ENCODE measurements at places on chromosomes 1 and 21. TPM values are rescaled to one million over a fixed set of nuclear protein-coding genes. Genes with fewer than 3 reads are reported as not detected.

The ZBTB21 gene
- total RNA-seq: 15.4 TPM

DNA sequence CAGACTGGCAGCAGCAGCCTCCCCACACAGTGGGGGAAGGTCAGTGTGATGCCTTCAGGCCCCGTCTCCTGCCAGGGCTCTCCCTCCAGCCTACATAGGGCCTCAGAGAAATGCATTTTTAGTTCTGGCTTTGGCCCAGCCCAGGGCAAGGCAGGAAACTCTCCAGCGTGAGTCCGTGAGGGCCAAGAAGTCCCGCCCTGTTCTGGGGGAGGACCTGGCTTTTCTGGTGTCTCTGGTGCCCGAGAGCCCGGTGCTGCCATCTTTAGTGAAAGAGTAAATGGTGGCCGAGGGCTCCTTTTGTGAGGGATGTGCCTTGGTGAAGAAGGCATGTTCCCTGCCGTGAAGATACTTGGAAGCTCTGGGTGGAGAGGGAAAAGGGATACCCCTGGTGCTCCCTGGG, 14.8 kb upstream of the DIP2A start:
- no peak overlapping the region for H3K4me3 ChIP-seq
- H3K27ac ChIP-seq: no peak overlapping the region
- H3K36me3 ChIP-seq: peaks cover 30% of the 10 kb centered on the region
- no peak for DNase-seq
- H3K4me1 ChIP-seq: no peaks in the 10 kb centered on the region

GRCh38 chr1:41780916-41781315, 137.8 kb downstream of the HIVEP3 start:
- no peak for DNase-seq
- H3K27me3 ChIP-seq: no peaks in the 10 kb centered on the region
- H3K36me3 ChIP-seq: no peaks in the 10 kb centered on the region
- H3K4me3 ChIP-seq: no peak overlapping the region
- H3K27ac ChIP-seq: no peak overlapping the region
- no peaks in the 10 kb centered on the region for H3K4me1 ChIP-seq

DNA sequence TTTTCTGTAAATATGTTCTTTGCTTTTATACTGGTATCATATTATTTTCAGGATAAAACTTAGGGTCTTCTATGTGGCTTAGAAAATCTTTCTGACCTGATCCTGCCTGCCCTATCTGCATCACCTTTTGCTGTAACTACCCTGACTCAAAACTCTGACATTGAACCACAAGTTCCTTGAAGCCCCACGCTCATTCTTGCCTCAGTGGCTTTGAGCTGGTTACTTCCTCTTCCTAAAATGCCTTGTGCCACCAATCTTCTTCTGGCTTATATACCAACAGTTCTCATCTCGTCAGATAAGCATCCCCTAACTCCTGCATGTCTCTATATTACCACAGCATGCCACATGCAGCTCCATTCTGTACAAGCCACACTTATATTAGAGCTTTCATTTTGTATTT, 84.5 kb upstream of the LRRC7 start:
- DNase-seq: no peak
- H3K4me1 ChIP-seq: no peaks in the 10 kb centered on the region
- no peaks in the 10 kb centered on the region for H3K36me3 ChIP-seq
- H3K4me3 ChIP-seq: no peak overlapping the region

DNA sequence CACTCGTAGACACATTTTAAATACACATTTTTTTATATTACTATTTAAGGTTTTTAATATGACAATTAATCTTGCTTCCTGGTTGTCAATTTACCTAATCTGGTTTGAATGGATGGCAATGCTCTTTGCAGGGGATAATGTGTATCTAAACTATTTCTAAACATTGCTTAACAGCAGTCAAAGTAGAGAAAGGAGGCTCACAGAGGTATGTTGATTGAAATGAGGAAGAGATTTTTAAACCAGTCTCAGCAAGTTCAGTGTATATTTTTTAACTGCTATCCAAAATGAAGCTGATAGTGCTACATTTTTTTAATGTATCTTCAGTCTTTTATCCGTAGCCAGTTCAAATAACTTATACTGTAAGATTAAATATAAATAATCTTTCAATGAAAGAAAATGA, 17.4 kb downstream of the FMO1 start:
- no peak overlapping the region for H3K4me3 ChIP-seq
- no peak for DNase-seq

- H3K27me3 ChIP-seq: no peaks in the 10 kb centered on the region
- H3K36me3 ChIP-seq: no peaks in the 10 kb centered on the region
- no peak overlapping the region for H3K4me3 ChIP-seq
- no peak for DNase-seq
- H3K4me1 ChIP-seq: peaks cover under 1% of the 10 kb centered on the region
- H3K27ac ChIP-seq: no peak overlapping the region
Observed at GRCh38 chr1:243734308-243734695, 115.7 kb downstream of the AKT3 start.

GRCh38 chr1:160354388-160354985, 11.3 kb downstream of the NCSTN start:
- H3K27me3 ChIP-seq: no peaks in the 10 kb centered on the region
- H3K36me3 ChIP-seq: peaks cover 71% of the 10 kb centered on the region
- no peaks in the 10 kb centered on the region for H3K4me1 ChIP-seq
- no peak overlapping the region for H3K27ac ChIP-seq
- no peak for DNase-seq

- no peak overlapping the region for H3K4me3 ChIP-seq
- no peak overlapping the region for H3K27ac ChIP-seq
- H3K36me3 ChIP-seq: no peaks in the 10 kb centered on the region
- no peak for DNase-seq
Observed at GRCh38 chr1:47469910-47470309, 32.1 kb downstream of the FOXD2 start.

DNA sequence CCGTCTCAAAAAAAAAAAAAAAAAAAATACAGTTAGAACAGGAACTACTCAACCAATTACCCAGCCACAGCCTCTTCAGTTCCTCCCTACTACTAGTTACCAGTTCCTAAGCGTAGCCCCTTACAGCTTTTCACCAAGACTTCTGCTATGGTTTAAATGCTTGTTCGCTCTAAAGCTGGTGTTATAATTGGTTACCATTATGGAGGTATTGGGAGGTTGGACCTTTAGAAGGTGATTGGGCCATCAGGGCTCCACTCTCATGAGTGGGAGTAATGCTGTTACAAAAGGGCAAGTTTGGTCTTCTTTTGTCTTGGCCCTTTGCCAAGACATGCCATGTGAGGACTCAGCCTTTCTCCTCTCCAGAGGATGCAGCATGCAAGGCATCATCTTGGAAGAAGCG, 3.0 kb upstream of the SMPDL3B start:
- H3K4me1 ChIP-seq: peaks cover 3% of the 10 kb centered on the region
- H3K27me3 ChIP-seq: no peaks in the 10 kb centered on the region
- no peak overlapping the region for H3K4me3 ChIP-seq
- DNase-seq: no peak

DNA sequence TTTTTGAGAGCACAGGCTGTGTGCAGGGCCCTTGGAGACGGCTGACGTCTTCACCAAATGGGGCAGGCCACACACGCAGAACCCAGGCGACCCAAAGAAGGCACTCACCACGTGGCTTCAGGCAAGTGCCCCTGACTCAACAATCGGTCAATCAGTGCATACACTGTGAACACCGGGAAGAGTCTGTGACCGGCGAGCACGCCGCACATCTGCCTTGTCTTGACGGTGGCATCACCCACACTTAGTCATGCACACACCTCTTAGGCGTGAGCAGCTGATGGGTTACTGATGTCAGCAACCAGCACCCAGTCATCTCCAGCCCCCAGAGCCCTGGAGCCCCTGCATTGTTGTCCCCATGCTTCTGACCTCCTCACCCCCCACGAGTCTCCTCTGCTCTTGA, 4.9 kb upstream of the LRRC3 start:
- H3K27ac ChIP-seq: no peak overlapping the region
- H3K36me3 ChIP-seq: no peaks in the 10 kb centered on the region
- no peak for DNase-seq
- H3K27me3 ChIP-seq: no peaks in the 10 kb centered on the region

- peaks cover 42% of the 10 kb centered on the region for H3K4me1 ChIP-seq
- DNase-seq: peak; percentile 31
- no peaks in the 10 kb centered on the region for H3K36me3 ChIP-seq
- no peak overlapping the region for H3K27ac ChIP-seq
Observed at GRCh38 chr1:221442056-221442455, 299.8 kb downstream of the DUSP10 start.

DNA sequence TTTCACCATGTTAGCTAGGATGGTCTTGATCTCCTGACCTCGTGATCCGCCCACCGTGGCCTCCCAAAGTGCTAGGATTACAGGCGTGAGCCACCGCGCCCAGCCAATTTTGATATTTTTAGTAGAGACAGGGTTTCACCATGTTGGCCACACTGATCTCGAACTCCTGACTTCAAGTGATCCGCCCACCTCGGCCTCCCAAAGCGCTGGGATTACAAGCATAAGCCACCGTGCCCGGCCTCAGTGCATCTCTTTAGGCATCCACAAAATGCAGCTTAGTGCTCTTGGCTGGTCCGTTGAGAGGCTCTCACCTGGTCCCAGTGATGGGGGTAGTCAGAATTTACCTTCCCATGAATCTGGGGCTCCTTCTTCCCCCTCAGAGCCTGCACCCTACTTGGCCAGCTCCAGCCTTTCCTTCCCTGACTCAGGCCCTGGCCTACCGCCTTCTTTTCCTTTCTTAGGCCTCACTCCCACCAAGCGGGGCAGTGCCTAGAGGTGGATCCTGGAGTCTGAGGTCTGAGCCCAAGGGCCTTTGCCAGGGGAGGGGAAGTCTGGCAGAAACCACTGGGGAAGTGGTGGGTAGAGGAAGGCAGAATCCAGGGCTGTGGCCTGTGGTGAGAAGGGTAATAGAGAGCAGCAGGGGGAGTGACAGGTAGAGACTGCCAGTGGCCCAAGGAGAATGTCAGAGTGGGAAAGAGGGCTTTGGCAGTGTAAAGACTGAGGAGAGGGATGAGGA, 3.7 kb downstream of the LENEP start:
- DNase-seq: no peak
- H3K4me1 ChIP-seq: no peaks in the 10 kb centered on the region
- no peaks in the 10 kb centered on the region for H3K27me3 ChIP-seq
- H3K27ac ChIP-seq: no peak overlapping the region
- H3K36me3 ChIP-seq: no peaks in the 10 kb centered on the region

GRCh38 chr1:100607628-100608240, 69.8 kb downstream of the GPR88 start:
- no peaks in the 10 kb centered on the region for H3K27me3 ChIP-seq
- no peak overlapping the region for H3K27ac ChIP-seq
- H3K4me3 ChIP-seq: no peak overlapping the region
- DNase-seq: no peak

DNA sequence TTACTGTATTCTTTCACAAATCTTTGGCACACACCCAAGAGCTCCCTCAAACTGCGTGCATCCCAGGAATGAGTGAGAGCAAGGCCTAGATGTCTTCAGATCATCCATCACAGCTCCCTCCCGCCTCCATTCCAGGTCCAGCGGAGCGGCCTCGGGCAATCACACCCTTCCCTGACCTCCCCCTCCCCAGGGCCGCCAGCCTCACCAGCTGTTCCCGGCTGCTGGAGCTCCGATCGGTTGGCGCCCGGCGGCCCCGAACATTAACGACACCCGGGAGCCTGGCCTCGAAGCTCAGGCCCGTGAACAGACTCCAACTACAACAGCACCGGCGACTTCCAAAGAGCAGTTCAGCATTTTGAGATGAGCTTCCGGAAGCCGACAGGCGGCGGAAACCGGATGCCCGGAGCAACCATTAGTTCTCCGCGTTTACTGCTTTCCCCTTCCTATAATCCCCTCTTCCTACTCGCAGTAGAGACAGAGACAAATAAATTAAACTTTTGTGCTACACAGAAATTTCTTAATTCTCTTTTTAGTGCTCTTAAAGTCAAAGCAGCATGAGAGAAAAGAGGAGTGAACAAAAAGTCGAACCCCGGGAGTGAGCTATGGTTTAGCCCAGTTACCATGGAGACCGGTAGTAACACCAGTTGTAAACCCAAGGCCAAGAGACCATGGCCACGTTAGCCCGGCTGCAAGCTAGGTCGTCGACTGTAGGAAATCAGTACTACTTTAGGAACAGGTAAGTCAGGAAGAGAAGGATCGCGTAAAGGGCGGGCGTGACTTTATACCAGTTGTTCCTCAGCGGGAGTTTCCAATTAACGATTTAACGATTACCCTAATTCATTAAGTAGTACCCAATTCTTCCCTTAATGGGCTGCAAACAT, at the start of the genes GPATCH2 and SPATA17:
GPATCH2 (minus strand) TSS at position 380 of the 881 bp plus-strand sequence; CDS start at position 261, 119 bp downstream.
SPATA17 (plus strand) TSS at position 634 of the 881 bp plus-strand sequence; CDS start at position 669, 35 bp downstream.
- peak; percentile 97 for DNase-seq
- peak within 1 kb of the TSS; percentile 98 for H3K27ac ChIP-seq
- peaks cover 15% of the 10 kb centered on the region for H3K4me1 ChIP-seq

- H3K27ac ChIP-seq: peak overlapping the region; percentile 64
- H3K4me3 ChIP-seq: no peak overlapping the region
- H3K36me3 ChIP-seq: no peaks in the 10 kb centered on the region
- no peaks in the 10 kb centered on the region for H3K27me3 ChIP-seq
- peak; percentile 89 for DNase-seq
Observed at GRCh38 chr1:68213843-68214242, 18.5 kb downstream of the WLS start.

- no peak overlapping the region for H3K4me3 ChIP-seq
- no peaks in the 10 kb centered on the region for H3K36me3 ChIP-seq
- DNase-seq: no peak
- H3K27ac ChIP-seq: no peak overlapping the region
- H3K27me3 ChIP-seq: no peaks in the 10 kb centered on the region
Observed at GRCh38 chr1:22437573-22437972, 14.1 kb upstream of the ZBTB40 start.

- H3K36me3 ChIP-seq: no peaks in the 10 kb centered on the region
- no peak overlapping the region for H3K4me3 ChIP-seq
- peaks cover 4% of the 10 kb centered on the region for H3K4me1 ChIP-seq
- no peak overlapping the region for H3K27ac ChIP-seq
Observed at GRCh38 chr1:109850194-109850593, 60.5 kb upstream of the CSF1 start.

GRCh38 chr1:47637111-47637685, 199.4 kb downstream of the FOXD2 start:
- no peaks in the 10 kb centered on the region for H3K27me3 ChIP-seq
- no peak overlapping the region for H3K27ac ChIP-seq
- no peak overlapping the region for H3K4me3 ChIP-seq
- DNase-seq: no peak
- H3K4me1 ChIP-seq: no peaks in the 10 kb centered on the region

Measured in lung (tissue), 17 donors.